Articular chondrocyte of knee joint (primary cell): ENCODE measurements at places on chromosomes 6 and 20. TPM values are rescaled to one million over a fixed set of nuclear protein-coding genes. Genes with fewer than 3 reads are reported as not detected.

Gene TAF11
- total RNA-seq = 15.3 and 23.0 TPM in 2 replicates

Gene OPRM1
- not detected in 2 replicates for total RNA-seq

Gene SEL1L2
- total RNA-seq = not detected in 2 replicates

Gene SLC22A7
- not detected in 2 replicates for total RNA-seq
